ENCODE measurements at places on chromosomes 11 and 22.
A peak's percentile ranks its signal among the peaks of the same experiment; 100 is the strongest.

- no peak for DNase-seq
Observed at GRCh38 chr11:129813231-129813791, 2.3 kb upstream of the TMEM45B start.

DNA sequence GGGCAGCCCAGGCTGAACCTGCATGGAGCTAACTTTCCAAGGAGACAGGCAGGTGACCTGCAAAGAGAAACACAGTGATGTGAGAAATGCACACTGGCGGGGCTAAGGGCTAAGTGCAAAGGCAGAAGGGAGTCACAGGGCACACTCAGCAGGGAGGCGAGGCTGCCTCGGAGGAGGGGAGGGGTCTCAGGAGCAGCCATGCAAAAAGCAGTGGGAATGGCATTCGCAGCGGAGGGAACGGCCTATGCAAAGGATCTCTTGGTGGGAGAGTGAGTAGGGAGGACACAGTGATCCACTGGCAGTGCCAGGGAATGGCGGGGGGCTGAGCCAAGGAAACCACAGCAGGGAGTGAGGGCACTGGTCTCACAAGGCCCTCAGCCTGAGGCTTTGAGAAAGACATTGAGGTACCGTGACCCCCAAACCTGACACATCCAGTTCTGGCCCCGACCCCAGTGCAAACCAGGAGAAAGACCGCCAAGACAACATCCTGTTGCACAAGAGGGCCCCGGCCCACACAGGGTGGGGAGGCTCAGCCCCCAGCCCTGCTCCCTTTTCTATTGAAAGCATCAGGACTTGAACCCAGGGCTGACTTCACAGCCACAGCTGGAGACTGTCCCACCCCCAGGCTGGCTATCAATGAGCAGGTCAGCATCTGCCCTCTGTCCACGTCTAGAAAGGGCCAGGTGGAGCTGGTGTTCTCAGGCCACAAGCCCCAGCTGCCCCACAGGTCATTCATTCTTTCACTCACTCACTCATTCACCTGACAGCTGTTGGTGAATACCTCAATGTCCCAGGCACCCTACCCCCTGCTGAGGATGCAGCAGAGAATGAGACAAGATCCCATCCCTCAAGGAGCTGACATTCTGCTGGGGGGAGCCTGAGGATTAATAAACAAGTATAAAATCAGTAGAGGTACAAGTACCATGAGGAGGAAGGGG lies 50.7 kb downstream of the IGLL1 start:
- no peak for DNase-seq

DNA sequence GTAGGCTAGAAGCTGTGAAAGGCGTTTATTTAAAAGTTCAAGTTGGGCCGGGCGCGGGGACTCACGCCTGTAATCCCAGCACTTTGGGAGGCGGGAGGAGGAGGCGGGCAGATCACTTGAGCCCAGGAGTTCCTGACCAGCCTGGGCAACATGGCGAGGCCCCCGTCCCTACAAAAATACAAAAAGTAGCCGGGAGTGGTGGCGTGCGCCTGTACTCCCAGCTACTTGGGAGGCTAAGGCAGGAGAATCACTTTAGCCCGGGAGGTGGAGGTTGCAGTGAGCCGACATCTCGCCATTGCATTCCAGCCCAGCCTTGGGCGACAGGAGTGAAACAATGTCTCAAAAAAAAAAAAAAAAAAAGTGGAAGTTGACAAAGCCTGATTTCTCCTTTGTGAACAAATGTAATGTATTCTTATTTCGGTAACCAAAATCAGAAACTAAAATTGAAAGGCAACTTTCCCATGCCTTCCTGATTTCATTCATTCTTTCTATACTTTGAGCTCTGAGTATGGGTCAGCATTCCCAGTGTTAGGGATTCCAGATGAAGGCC lies 825 bp downstream of the PTPMT1 start:
- DNase-seq: no peak

GRCh38 chr22:50134481-50134880 lies 36.0 kb upstream of the PANX2 start:
- no peak for DNase-seq

DNA sequence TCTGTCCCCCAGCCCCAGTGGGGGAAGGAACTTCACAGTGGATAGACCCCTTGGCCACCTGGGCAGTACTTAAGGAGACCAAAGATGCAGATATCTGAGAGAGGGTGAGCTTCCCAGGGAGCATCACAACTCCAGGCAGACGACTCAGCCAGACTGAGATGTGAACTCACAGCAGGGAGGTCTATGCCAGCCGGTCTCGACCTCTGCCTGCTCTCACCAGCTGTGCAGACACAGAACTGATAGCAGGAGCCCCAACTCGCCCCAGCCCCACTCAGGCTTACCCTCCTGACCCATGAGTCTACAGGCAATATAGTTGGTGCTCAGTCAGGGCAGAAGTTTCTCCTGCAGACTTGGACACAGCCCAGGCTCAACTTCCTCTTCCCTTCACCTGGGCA lies 29.7 kb upstream of the ACCSL start:
- no peak for DNase-seq

- DNase-seq: no peak
Observed at GRCh38 chr11:9071692-9072091, 19.7 kb downstream of the SCUBE2 start.

- DNase-seq: peak; percentile 73
Observed at GRCh38 chr11:5689551-5689983, at the start of gene TRIM22. Gene TRIM22 (plus strand): TSS chr11:5689790. CDS start chr11:5696233, 6,443 bp downstream.

GRCh38 chr11:123221096-123221561 lies 26.1 kb upstream of the CLMP start:
- no peak for DNase-seq

GRCh38 chr22:50507421-50507990 lies at the start of gene LMF2:
Gene LMF2 (minus strand): TSS chr22:50507702. CDS start chr22:50507675, 27 bp downstream.
- DNase-seq: peak; percentile 93

- DNase-seq: no peak
Observed at GRCh38 chr11:75200051-75200450, 40.5 kb upstream of the TPBGL start.

- no peak for DNase-seq
Observed at GRCh38 chr11:69155302-69156234, at the start of gene SMIM38. Gene SMIM38 (plus strand): TSS chr11:69155935. CDS start chr11:69157847, 1,912 bp downstream.

DNA sequence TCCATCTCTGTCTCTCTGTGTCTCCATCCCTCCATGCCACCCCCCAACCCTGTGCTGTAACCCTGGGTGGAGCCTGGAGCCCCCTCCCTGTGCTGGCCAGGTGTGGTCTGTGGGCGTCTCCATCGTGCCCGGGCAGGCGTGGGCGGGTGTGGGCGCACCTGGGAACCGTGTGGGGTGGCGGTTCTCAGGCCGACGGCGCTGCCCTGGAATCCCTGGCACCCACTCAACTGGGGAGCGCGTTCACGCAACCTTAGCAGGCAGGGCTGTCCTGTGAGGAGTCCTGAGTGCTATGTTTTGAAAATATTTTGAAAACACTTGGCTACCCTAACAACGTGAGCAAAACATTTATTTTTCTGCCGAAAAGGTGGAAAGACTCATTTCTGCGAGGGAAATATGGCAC lies 4.7 kb downstream of the TNNT3 start:
- no peak for DNase-seq

GRCh38 chr11:35286126-35286525 lies 133.2 kb downstream of the SLC1A2 start:
- DNase-seq: no peak

DNA sequence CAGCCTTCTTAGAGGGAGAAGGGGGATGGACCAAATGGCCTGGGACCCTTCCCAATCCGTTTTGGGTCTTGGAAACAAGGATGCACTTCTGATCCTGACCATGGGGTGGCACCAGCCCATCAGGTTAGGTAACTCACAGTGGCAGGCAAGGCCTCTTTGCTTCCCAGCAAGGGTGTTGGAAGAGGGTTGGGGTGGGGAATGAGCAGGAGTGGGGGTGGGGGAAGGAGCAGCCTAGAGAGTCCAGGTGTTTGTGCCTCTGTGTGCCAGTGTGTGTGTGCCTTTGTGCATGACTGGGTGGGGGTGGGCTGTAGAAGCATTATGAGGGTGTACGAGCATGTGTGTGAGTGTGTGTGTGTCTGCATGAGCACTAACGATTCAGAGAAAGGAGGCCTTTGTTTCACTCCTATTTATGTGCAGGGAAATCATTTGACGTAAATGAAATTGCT lies 213.1 kb downstream of the INSC start:
- no peak for DNase-seq

- no peak for DNase-seq
Observed at GRCh38 chr11:114080769-114081168, 21.3 kb downstream of the ZBTB16 start.

- DNase-seq: no peak
Observed at GRCh38 chr22:40071720-40072119, 77.0 kb downstream of the FAM83F start.

DNA sequence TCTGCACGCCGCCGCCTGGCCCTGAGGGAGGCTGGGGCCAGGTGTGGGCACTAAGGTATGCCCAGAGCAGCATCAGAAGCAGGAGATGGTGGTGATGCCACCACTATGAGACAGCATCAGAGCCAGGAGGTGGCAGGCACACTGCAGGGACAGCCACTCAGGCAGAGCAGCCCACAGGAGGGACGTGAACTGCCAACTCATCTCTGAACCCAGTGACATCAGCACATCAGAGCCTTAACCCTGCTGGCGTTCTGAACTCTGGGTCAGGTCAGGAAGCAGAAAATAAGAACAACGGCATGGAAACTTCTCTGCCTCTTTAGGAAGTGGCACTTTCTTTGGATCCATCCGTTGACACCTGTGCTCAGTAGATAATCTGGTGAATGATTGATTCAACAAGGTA lies 14.7 kb upstream of the IFT27 start:
- no peak for DNase-seq

- DNase-seq: no peak
Observed at GRCh38 chr11:134260503-134260902, 7.1 kb downstream of the ACAD8 start.

GRCh38 chr11:30987819-30988218 lies 381.7 kb downstream of the DCDC1 start:
- no peak for DNase-seq

GRCh38 chr11:73797457-73797856 lies 9.8 kb downstream of the MRPL48 start:
- DNase-seq: no peak

DNA sequence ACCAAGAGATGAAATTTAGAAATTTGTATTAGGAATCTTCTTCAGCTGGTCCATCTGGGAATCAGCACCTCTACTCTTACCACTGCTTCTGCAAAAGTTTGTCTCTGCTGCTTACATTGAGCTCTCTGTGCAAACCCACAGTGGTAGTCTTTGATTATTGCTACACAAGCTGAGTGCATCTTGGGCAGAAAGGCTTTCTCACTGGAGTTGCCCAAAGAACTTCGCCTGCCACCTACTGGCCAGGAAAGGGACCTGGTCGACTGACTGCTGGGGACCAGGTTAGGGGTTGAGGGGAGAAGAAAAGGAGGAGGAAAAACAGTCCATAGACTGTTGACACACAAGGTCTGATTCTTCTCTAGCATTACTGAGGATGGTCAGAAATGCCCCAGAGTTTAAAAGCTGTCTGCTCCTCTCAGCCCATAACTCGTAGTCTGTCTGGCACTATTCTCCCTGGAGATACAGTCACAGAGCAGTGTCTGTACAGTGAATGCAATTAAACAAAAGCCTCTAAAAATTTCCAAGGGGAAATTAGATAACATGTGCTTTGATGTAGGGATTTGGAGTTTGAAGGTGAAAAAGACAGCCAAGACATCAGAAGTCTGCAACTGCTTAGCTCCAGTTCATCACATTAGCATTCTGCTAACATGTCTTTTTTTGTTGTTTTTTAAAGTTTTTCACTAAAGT lies 215.0 kb upstream of the CTSC start:
- peak; percentile 39 for DNase-seq

DNA sequence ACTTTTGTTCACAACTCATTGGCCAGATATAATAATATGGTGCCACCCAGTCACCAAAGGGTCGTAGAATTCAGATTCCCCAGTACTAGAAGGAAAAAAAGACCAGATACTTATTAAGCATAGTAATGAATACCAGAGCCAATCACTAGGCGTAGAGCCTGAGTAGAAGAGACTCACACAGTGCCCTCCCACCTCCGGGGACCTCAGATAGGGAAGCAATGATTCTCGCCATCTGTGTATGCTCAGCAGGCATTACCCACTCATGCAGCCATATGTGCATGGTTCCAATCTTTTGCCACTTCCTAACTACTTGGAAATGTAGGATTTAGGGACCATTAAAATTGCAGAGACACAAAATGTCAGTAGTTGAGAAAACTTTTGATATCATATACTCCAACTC lies 85.3 kb downstream of the C11orf87 start:
- DNase-seq: no peak

DNA sequence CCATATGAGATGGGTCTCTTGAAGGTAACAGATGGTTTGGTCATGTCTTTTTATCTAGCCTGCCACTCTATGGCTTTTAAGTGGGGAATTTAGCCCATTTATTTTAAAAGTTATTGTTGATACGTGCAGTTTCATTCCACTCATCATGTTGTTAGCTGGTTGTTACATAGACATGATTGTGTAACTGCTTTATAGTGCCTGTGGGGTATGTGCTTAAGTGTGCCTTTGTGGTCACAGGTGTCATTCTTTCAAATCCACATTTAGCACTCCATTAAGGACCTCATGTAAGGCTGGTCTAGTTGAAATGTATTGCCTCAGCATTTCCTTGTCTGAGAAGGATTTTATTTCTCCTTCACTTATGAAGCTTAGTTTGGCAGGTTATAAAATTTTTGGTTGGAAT lies 263.8 kb upstream of the LUZP2 start:
- no peak for DNase-seq

DNA sequence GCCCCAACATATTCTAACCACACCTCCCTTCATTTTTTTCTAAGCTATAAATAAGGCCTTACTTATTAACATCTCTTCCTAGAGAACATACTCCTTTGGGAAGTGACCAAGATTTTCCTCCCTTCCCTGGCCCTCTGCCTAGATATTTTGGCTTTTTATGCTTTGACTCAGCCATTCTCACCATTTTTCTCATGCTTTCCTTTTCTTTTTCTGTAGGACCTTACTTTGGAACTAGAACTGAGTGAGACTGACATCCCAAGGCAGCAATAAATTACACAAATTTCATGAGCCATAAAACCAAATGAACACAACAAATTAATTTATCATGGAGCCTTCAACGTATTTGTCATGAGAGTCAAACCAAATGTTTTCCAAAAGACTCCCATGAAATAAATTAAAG lies 142.7 kb upstream of the CTSC start:
- DNase-seq: no peak

- no peak for DNase-seq
Observed at GRCh38 chr11:21534288-21534687, 658.6 kb upstream of the ANO5 start.

- DNase-seq: peak; percentile 24
Observed at GRCh38 chr22:17087498-17088131, 2.8 kb downstream of the IL17RA start.

GRCh38 chr22:24948356-24949202 lies 2.1 kb upstream of the LHFPL7 start:
- DNase-seq: no peak

GRCh38 chr22:27154717-27155116 lies 497.3 kb downstream of the MIAT start:
- no peak for DNase-seq

- DNase-seq: no peak
Observed at GRCh38 chr22:49099496-49100124, 728.1 kb downstream of the BRD1 start.

DNA sequence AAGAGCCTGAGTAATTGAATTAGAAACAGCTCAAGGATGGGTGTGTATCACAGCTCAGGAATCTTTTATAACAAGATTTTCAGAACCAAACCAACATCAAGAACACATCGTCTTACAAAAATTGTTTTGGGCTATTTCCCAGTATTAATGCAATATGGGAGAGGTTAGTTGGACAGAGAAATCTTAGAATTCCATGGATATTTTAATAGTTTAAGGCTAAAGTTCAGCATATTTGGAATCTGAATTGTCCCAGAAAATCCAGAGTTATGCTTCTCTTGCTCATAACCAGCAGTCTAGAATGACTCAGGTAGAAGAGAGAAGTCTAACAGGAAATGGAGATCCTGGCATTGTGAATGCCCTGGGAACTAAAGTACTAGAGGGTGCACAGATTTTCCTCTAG lies 74.6 kb downstream of the ADM start:
- DNase-seq: no peak
